ENCODE measurements at places on chromosomes 1 and 21.

GRCh38 chr1:216388558-216388957 is 34.7 kb downstream of the USH2A start:
- no peaks in the 10 kb centered on the region for H3K27me3 ChIP-seq
- no peaks in the 10 kb centered on the region for H3K36me3 ChIP-seq
- H3K4me3 ChIP-seq: no peak overlapping the region
- H3K4me1 ChIP-seq: no peaks in the 10 kb centered on the region
- no peak for DNase-seq

DNA sequence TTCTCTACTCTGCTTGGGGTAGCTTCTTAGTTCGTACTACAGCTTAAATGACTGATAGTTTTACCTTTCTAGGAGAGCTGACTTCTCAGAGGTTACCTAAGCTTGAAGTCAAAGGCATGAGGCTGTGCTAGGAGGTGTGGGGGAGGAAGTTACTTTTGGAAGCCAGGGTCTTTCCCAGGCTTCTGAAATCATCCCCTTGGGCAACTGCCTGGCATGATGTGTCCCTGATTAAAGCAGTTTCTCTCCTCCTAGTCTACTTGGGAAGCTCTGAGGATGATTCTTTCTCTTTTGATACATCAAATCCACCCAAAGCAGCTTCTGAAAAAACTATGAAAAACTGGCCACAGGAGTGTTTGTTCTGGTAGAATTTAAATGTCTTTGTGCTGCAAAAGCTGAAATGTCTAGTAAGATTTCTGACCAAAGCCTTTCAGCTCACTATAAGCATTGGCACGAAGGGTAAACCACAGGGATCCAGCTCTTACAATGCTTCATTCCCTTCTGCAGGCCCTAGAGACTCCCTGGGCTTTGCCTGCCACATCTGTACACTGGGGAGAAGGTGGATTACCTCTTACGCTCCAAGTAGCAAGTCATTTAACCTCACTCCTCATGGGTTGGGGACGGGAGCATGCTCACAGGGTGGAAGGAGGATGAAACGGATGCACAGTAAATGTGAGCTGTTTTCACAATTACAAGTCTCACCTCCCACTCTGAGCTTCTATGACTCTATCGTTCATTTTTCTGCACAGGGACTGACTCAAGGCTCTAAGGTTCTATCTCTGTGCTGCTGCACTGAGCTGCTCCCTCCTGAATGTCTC is 59.6 kb downstream of the RUNX1 start:
- no peaks in the 10 kb centered on the region for H3K27me3 ChIP-seq
- no peaks in the 10 kb centered on the region for H3K36me3 ChIP-seq
- no peak for DNase-seq

GRCh38 chr1:221714227-221715152 is 27.4 kb downstream of the DUSP10 start:
- DNase-seq: no peak
- H3K4me1 ChIP-seq: peaks cover 70% of the 10 kb centered on the region
- H3K27ac ChIP-seq: no peak overlapping the region
- no peak overlapping the region for H3K4me3 ChIP-seq
- no peaks in the 10 kb centered on the region for H3K36me3 ChIP-seq
- H3K27me3 ChIP-seq: no peaks in the 10 kb centered on the region

GRCh38 chr1:248243204-248243603 is 12.0 kb downstream of the OR2M4 start:
- no peak overlapping the region for H3K27ac ChIP-seq
- H3K4me1 ChIP-seq: no peaks in the 10 kb centered on the region
- peaks cover 4% of the 10 kb centered on the region for H3K27me3 ChIP-seq
- DNase-seq: peak; percentile 23
- H3K36me3 ChIP-seq: no peaks in the 10 kb centered on the region
- no peak overlapping the region for H3K4me3 ChIP-seq

- H3K36me3 ChIP-seq: no peaks in the 10 kb centered on the region
- no peaks in the 10 kb centered on the region for H3K4me1 ChIP-seq
- H3K27ac ChIP-seq: no peak overlapping the region
- H3K27me3 ChIP-seq: no peaks in the 10 kb centered on the region
- DNase-seq: no peak
Observed at GRCh38 chr1:199040076-199040905, 401.5 kb downstream of the PTPRC start.

Data from pancreas (tissue), 10 donors.